ENCODE measurements at places on chromosomes 6 and 20. TPM values are rescaled to one million over a fixed set of nuclear protein-coding genes. Genes with fewer than 3 reads are reported as not detected.

Gene SYNGAP1
- 3.7 TPM for total RNA-seq

Gene LINC00237
- total RNA-seq, result not detected

Gene SCRT2
- total RNA-seq, result not detected

Gene C20orf144
- not detected for total RNA-seq
